ENCODE measurements at places on chromosomes 1 and 21.

- DNase-seq: no peak
These were observed 32.6 kb downstream of the LPGAT1 start for GRCh38 chr1:211797994-211798393.

DNA sequence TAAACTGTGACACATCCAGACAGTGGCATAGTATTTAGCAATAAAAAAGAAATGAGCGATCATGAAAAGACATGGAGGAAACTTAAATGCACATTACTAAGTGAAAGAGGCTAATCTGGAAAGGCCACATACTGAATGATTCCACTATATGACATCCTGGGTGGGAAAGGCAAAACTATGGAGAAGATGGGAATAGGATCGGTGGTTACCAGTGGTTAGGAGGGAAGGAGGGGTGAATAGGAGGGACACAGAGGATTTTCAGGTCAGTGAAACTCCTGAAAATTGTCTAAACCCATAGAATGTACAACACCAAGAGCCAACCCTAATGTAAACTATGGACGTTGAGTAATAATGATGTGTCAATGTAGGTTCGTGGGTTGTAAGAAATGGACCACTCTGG, 13.8 kb downstream of the AGT start:
- DNase-seq: no peak

- DNase-seq: no peak
These were observed 1.4 kb downstream of the LAPTM5 start for GRCh38 chr1:30756206-30756544.

DNA sequence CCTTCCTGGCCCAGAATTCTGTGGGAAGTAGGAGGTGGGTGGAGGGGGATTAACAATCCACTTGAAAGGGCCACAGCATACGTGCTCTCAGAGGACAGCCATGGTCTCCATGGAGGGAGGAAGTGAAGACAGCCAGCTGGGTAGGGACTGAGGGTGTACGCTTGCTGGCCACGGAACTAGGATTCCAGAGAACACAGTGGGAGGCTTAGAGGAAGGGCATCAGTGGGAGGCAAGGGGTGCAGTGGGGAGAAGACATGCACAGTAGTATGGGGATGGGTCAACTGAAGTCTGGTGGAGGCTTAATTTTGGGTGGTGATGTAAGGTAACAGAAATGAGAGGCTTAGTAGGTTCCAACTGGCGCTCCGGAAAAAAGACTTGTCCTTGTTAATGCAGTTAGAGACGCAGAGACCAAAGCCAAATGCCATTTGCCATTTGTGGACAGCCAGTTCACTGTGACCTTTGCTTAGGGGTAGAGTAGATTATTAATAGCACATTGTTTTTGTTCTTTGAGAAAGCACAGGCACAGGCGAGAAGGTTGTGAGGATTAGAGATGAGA, 103.0 kb downstream of the ZSCAN20 start:
- DNase-seq: no peak

DNA sequence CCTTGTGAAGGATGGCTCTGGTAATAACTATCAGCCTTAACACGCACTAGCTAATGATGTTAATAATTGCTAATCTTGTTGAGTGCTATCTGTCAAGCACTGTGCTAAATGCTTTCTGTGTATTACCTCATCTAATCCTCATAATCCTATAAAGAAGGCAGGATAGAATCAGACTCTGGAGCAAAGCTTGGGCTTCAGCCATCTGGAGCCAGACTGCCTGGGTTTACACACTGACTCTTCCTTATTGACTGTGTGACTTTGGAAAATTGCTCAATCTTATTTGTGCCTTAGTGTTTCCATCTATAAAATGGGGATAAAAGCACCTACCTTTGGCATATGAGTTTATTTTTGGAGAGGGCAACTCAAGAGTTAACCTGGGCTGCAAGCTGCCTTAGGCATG, 216.1 kb downstream of the NUF2 start:
- DNase-seq: no peak

- DNase-seq: no peak
These were observed 783 bp upstream of the AGL start for GRCh38 chr1:99849413-99849743.

- no peak for DNase-seq
These were observed 84.5 kb upstream of the ADGRL4 start for GRCh38 chr1:79090985-79091384.

DNA sequence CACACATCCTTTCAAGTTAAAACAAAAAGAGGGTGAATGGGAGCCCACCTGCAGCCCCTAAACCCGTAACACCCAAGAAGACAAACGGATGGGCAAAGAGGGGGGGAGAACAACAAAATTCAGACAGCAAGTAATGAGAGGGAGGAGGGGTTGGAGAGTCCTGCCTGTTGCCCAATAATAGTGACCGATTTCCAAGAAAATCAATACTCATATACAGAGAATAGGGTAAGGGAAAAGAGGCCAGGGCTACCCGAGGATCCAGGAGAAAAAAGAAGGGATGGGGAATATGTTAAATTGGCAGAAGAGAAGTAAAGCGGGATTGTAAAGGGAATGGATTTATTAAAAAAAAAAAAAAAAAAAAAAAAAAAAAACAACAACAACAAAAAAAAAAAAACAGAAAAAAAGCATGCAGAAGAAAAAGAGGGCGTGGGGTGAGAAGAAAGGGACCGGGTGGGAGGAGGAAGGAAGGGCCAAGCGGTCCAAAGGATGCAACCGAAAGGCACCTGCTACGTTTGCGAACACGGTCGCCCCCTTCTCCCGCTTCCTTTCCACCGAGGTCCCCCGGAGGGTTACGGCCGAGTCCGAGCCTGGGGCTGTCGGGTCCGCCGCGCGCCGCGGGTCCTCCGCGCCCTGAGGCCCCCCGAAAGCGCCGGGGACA, 930 bp downstream of the SLC30A10 start:
- DNase-seq: no peak

- DNase-seq: no peak
These were observed 27.5 kb downstream of the DMBX1 start for GRCh38 chr1:46517010-46517600.

- no peak for DNase-seq
These were observed 104.8 kb downstream of the ETS2 start for GRCh38 chr21:38910390-38911067.

DNA sequence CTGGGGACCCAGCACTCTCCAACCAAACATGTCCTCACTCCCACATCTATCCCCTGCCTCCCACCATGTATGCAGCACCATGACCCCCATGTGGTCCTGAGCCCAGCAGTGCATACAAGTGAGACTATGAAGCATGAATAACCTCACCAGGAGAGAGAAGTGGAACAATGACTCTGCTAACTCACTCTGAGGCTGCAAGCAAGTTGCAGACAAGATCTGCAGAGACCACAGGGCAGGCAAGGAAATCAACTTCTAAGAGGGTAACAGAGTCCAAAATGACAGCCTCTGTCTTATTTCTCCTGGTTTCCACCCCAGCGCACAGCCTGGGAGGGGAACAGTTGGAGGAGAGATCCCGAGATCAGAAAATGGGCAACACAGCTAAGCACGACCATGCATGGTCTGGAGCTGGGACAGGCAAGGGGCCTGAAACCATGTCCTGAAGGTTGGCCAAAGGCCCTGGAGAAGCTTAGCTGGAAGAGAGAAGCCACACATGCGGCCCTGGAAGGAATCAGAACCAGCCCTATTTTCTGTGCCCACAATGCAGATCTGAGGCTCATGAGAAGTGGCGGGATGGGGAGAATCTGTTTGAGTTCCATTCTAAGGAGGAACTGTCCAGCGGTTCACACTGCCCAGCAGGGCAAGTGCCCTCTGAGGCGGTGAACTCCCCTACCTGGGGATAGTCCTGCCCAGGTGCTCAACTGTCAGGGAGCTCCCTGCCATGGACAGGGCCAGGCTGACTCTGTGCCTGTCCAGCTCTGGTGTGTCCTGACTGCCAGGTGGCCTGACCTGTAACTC, 12.5 kb upstream of the REN start:
- DNase-seq: no peak

- no peak for DNase-seq
These were observed 228.4 kb upstream of the POU3F1 start for GRCh38 chr1:38274974-38275373.

GRCh38 chr1:51324251-51325010, 5.9 kb downstream of the TTC39A start:
- DNase-seq: no peak

DNA sequence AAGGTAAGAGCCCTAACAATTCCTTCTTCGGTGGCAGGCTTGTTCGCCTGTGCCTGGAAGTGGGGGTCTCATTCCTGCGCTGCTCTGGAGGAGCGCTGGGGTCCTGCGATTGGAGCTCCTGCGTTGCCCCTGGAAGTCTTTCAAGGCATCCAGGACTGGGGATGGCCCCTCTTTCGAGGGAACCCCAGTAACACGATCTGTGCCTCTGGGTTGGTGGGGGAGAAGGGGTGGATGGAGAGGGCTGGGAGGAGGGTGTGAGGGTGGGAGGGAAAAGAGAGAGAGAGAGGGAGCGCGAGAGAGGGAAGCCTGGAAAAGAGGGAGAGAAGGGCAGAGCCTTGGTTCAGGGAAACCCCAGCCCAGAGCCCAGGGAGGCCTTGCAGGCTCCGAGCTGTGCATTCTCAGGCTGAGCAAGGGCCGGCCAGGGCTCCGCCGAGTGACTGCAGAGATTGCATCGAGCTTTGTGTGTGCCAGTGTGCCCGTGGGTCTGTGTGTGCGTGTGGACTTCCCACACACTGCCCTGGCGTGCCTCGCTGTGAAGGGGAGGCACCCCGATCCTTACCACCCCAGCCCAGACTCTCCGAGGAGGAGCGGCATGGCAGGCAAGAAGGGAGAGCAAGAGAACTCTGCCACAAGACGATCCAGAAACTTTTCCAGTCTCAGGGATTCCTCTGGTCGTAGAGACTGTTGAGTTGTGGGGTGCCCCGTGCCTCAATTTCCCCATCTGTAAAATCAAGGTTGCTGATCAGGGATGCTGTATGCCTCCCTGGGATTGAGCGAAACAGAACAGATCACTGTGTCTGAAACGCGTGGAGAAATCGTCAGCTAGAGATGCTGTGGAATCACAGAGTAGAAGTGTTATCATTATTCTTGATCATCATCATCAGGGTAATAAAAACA, 619 bp downstream of the BCL9 start:
- DNase-seq: no peak

DNA sequence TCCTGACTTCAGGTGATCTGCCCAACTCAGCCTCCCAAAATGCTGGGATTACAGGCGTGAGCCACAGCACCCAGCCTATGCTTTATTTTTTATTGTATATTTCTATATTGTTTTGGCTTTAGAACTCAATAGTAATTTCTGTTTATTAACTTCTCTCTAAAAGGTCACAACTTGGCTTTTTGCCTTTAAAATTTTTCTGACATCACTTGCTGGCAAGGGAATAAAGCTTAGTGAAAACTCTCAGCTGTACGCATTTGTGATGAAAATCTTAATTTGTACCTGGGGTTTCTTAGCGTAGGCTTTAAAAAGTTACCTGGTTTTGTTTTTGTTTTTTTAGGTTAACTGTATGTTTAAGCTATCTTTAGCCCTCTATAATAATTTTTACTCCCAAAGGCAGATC, 36.2 kb downstream of the B3GALNT2 start:
- no peak for DNase-seq

DNA sequence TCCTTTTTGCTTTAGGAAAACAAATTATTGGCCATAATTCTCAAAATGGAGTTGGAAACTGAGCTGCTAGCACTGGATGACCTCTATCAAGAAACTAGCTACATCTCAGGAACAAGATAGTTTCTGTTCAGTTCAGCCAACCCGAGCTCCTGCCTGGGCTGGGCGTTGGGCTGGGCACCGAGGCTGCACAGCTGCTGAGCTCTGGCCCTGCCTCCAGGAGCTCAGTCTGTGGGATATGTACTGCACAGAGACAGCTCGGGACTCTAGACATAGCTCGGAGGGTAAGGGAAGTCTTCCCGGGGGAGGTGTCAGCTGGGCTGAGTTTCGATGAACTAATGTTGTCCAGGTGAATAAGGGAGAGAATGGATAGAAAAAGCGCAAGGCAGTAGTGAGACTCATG, 24.5 kb upstream of the SLC1A7 start:
- DNase-seq: no peak

- no peak for DNase-seq
These were observed 4.7 kb upstream of the TINAGL1 start for GRCh38 chr1:31571340-31572295.

GRCh38 chr21:35051287-35051818, 2.3 kb upstream of the RUNX1 start:
- DNase-seq: peak; percentile 68

DNA sequence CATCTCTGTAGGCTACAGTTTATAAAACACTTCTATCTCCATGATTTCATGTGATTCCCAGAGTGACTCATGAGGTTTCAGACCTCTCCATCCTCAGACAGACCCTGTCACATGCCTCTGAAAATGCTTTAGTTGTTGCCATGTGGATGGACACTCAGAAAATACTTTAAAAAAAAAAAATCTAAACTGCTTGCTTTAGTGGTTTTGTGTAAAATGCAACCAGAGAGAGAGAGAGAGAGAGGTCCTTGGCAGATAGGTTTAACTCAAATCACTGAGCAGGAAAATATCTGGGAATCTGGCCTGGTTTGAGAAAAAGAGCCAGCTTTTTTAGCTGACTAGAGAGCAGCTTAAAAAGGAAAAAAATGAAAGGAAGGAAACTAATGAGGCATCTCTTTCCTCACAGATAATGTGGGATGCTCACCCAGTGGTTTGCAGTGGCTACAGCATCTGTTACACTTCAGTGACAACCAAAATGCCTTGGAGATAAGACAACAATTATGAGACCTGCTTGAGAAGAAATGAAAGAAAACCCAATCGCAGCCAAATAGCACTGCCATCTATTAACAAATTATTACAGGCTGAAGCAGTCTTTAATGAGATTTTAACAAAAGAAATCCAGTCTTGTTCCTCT, 54.6 kb upstream of the SYT14 start:
- no peak for DNase-seq

GRCh38 chr1:205121660-205122488, at the start of gene RBBP5:
RBBP5 (minus strand) TSS chr1:205121978; CDS start chr1:205121873, 105 bp downstream.
- DNase-seq: peak; percentile 90

GRCh38 chr1:117142200-117142599, 20.7 kb upstream of the TRIM45 start:
- no peak for DNase-seq

DNA sequence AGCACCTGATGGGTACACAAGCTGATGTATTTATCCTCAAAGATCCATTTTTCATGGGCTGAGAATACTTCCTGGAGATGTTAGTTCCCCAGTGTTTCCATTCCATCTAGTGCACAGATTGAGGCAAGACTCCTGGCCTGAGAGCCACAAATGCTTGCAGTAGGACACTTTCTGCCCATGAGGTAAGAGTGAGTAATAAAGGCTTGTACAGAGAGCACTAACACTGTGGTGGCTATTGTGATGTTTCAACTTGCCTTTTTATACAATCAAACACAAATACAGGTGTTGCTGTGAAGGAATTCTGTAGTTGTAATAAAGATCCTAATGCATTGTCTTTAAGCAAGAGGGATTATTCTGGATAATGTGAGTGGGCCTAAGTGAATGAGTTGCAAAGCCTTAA, 186.1 kb upstream of the ADAMTS5 start:
- no peak for DNase-seq

- DNase-seq: peak; percentile 85
These were observed at the start of gene HPCAL4 for GRCh38 chr1:39691383-39692151. HPCAL4 (minus strand) TSS chr1:39691433; CDS start chr1:39684603, 6,830 bp downstream.

- DNase-seq: peak; percentile 55
These were observed 73.2 kb upstream of the ABCG1 start for GRCh38 chr21:42145569-42146272.

- no peak for DNase-seq
These were observed 160.8 kb downstream of the VAV3 start for GRCh38 chr1:107804134-107804533.
